ENCODE measurements at places on chromosomes 2 and 18.

DNA sequence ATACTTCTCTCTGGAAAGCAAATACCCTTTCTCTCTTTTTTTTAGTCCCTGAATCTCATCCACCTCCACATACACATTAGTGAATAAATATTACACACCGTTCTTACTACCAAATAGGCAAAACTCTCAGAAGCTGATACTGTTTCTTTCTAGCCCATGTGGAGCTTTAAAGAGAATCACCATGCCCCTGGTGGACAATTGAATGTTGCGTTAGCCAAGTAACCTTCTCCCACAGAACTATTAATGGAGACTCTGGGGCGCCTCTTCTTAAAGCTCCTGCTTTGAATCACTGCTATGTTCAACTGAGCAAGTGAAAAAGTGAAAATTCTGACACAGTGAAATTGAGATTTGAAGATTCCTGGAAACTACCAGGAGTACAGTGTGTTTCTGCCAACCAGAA, 522.8 kb upstream of the CDH7 start:
- H3K36me3 ChIP-seq = no peaks in the 10 kb centered on the region
- DNase-seq = no peak
- no peak overlapping the region for H3K4me3 ChIP-seq
- no peak overlapping the region for H3K27ac ChIP-seq
- H3K27me3 ChIP-seq = no peaks in the 10 kb centered on the region
- no peaks in the 10 kb centered on the region for H3K4me1 ChIP-seq

DNA sequence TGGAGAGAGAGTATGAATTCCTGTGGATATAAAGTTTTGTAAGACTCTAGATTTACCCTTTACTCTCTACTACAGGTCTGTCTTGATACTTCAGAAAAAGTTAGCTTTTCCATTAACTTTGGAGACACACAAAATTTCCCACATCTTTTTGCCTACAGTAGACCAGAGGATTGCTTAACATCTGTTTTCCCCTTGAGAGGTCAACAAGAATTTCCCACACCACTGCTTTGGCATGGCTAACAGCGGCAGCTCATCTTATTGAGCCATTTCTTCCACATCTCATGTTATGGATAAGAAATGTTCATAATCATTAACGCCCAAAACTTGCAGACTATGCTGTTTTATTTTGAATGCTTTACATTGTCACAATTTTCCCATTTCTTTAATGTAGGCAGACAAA, 273.6 kb upstream of the RGPD4 start:
- H3K27me3 ChIP-seq = no peaks in the 10 kb centered on the region
- H3K4me1 ChIP-seq = no peaks in the 10 kb centered on the region
- H3K4me3 ChIP-seq = no peak overlapping the region
- no peak for DNase-seq
- no peaks in the 10 kb centered on the region for H3K36me3 ChIP-seq

- H3K27me3 ChIP-seq = no peaks in the 10 kb centered on the region
- no peak overlapping the region for H3K27ac ChIP-seq
- H3K4me3 ChIP-seq = no peak overlapping the region
- H3K36me3 ChIP-seq = no peaks in the 10 kb centered on the region
Observed at GRCh38 chr2:124286089-124286783, 261.1 kb downstream of the CNTNAP5 start.

GRCh38 chr2:240648155-240648649, 22.9 kb downstream of the GPR35 start:
- no peaks in the 10 kb centered on the region for H3K27me3 ChIP-seq
- H3K4me3 ChIP-seq = no peak overlapping the region
- H3K4me1 ChIP-seq = no peaks in the 10 kb centered on the region
- H3K27ac ChIP-seq = no peak overlapping the region
- no peaks in the 10 kb centered on the region for H3K36me3 ChIP-seq

DNA sequence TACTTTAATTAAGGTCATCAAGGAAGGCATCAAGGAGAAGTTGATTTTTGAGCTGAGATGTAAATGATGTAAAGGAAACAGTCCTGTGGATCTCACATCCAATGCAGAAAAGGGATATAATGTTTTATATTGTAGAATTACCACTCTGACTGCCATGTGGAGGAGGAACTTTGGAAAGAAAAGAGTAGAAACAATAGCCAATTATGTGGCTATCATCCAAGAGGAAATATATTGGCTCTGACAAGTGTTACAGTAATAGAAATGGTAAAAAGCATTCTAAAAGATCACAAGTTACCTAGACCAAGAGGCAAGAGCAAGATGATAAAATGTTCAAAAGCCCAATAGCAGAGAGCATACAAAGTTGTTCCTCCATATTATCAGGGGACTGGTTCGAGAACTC, 26.8 kb downstream of the BARD1 start:
- no peak overlapping the region for H3K4me3 ChIP-seq
- no peaks in the 10 kb centered on the region for H3K4me1 ChIP-seq
- no peak overlapping the region for H3K27ac ChIP-seq
- no peak for DNase-seq

DNA sequence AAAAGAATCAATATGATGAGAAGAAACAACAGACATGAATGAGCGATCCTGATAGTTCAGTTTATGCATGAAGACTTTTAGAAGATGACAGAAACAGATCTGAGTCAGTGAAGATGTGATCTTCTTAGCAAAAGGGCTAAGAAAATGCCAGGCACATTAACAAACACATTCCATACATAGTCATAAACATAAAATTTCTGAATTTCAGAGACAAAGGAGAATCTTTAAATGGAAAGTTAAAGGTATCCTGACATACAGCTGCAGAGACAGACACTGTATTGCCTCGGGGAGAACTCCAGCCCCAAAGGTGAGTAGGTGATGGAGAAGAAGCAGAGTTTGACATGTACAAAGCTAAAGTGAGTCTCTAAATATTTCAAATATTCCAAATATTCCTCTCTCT, 40.6 kb upstream of the FN1 start:
- DNase-seq = no peak
- no peak overlapping the region for H3K4me3 ChIP-seq
- H3K27me3 ChIP-seq = no peaks in the 10 kb centered on the region
- H3K27ac ChIP-seq = no peak overlapping the region

- DNase-seq = no peak
- H3K4me3 ChIP-seq = no peak overlapping the region
- H3K4me1 ChIP-seq = no peaks in the 10 kb centered on the region
- H3K27me3 ChIP-seq = no peaks in the 10 kb centered on the region
- no peak overlapping the region for H3K27ac ChIP-seq
Observed at GRCh38 chr2:173343921-173344320, 10.8 kb upstream of the CDCA7 start.

- H3K27ac ChIP-seq = no peak overlapping the region
- no peaks in the 10 kb centered on the region for H3K36me3 ChIP-seq
- no peak for DNase-seq
- H3K4me1 ChIP-seq = no peaks in the 10 kb centered on the region
- H3K4me3 ChIP-seq = no peak overlapping the region
- no peaks in the 10 kb centered on the region for H3K27me3 ChIP-seq
Observed at GRCh38 chr2:155815851-155816250, 516.7 kb downstream of the NR4A2 start.

DNA sequence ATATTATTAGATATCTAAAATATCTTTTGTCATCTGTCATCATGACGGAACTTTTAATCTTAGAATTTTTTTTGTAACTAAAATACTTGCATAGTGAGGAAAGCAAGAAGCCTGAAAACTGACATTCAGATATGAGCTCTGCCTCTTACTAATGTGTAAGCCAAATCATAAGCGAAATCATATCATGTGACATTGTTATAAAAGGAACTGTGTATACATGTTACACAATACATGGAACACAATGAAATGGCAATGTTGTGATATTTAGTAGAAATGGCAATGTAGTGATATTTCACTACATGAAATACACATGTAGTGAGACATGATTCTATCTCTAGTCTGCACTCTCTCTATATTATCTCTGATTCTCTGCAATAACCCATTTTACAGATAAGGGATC, 1016.4 kb upstream of the PIK3C3 start:
- no peaks in the 10 kb centered on the region for H3K27me3 ChIP-seq
- no peak for DNase-seq

DNA sequence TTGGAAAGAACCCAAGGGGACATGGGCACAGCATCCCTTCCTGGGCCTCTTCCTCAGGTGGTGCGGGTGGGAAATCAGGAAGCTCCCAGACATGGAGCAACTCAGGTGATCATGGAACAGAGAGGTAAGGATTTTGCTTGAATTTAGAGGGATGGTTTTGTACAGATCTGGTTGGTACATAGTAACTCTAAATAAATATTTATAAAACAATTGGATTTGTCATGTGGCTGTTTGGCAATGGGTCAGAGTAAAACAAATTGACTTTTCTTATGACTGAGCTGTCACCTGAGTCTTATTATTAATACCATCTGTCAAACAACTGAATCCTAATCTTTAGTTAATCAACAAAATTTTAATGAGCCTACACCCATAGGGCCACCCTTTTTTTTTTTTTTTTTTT, 19.4 kb upstream of the TMEM178A start:
- no peak overlapping the region for H3K4me3 ChIP-seq
- no peaks in the 10 kb centered on the region for H3K27me3 ChIP-seq
- H3K27ac ChIP-seq = no peak overlapping the region
- no peaks in the 10 kb centered on the region for H3K36me3 ChIP-seq
- DNase-seq = no peak

- DNase-seq = no peak
- peaks cover 10% of the 10 kb centered on the region for H3K4me1 ChIP-seq
- no peaks in the 10 kb centered on the region for H3K27me3 ChIP-seq
- peak overlapping the region; percentile 40 for H3K27ac ChIP-seq
- peak overlapping the region; percentile 89 for H3K4me3 ChIP-seq
Observed at GRCh38 chr2:169362894-169363559, 693 bp upstream of the LRP2 start.

DNA sequence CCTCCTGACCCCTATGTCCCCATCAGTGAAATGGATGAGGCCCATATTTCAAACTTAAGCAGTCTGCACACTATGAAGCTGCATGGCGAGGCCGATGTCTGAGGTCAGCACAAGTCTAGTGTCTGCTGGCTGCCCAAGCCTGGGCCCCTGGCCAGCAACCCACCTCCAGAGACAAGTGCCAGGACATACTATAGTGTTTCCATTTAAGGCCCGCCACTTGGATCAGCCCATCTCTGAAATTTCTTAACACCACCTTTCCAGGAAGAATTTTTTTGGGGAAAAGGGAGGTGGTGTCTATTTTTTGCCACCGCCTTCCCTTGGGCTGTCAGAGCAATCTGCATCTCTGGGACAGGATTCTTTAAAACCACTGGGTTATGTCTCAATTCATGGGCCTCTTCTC, 1.8 kb downstream of the ACVR1 start:
- H3K4me3 ChIP-seq = peak overlapping the region; percentile 89
- no peaks in the 10 kb centered on the region for H3K36me3 ChIP-seq
- no peaks in the 10 kb centered on the region for H3K4me1 ChIP-seq

- H3K4me1 ChIP-seq = no peaks in the 10 kb centered on the region
- H3K27ac ChIP-seq = no peak overlapping the region
- no peaks in the 10 kb centered on the region for H3K27me3 ChIP-seq
- no peak for DNase-seq
Observed at GRCh38 chr18:59500765-59501164, 141.7 kb upstream of the LMAN1 start.

DNA sequence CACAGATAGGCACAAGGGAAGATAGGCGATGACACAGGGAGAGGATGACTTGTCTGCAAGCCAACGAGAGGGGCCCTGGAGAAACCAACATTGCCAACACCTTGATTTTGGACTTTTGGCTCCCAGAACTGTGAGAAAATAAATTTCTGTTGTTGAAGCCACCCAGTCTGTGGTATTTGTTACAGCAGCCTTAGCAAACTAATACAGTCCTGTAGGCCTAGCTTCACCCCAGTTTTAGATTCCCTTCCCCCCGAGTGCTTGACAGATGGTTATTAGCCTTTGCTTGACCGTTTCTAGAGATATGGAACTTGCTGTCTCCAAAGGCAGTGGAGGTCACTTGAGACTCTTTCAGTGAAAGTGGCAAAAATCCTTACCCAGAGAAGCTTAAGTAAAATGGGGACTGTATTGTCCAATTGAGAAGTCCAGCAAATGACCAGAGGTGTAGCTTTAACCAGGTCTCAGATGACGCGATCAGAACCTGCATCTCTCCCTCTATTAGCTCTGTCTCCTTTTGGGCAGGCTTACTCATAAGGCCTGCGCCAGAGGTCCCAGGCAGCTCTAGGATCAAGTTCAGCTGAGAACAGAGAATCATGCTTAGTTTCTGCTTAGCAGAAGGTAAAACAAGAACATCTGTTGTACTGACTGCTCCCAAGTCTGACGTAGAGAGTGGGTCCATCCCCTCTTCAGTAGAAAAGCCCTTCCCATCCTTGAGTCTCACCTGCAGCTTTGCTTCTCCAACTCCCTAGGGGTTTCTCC, 50.4 kb downstream of the MFSD6 start:
- H3K27me3 ChIP-seq = no peaks in the 10 kb centered on the region
- no peaks in the 10 kb centered on the region for H3K36me3 ChIP-seq
- H3K4me1 ChIP-seq = no peaks in the 10 kb centered on the region

- no peaks in the 10 kb centered on the region for H3K4me1 ChIP-seq
- H3K36me3 ChIP-seq = no peaks in the 10 kb centered on the region
- H3K27me3 ChIP-seq = no peaks in the 10 kb centered on the region
- H3K4me3 ChIP-seq = peak overlapping the region; percentile 24
- no peak for DNase-seq
- no peak overlapping the region for H3K27ac ChIP-seq
Observed at GRCh38 chr2:26504002-26504401, 26.1 kb upstream of the OTOF start.

Data from breast epithelium (tissue), 4 donors.